ENCODE measurements at places on chromosomes 2 and 18. TPM values are rescaled to one million over a fixed set of nuclear protein-coding genes. Genes with fewer than 3 reads are reported as not detected.

Gene SCYGR4
- total RNA-seq, result not detected

Gene L3MBTL4
- 5.4 TPM for total RNA-seq

GRCh38 chr2:82752396-82752795, 1706.7 kb downstream of the SUCLG1 start:
- H3K27ac ChIP-seq, result no peak overlapping the region
- DNase-seq, result no peak
- no peaks in the 10 kb centered on the region for H3K27me3 ChIP-seq
- H3K4me1 ChIP-seq, result no peaks in the 10 kb centered on the region
- H3K36me3 ChIP-seq, result no peaks in the 10 kb centered on the region
- H3K4me3 ChIP-seq, result no peak overlapping the region

Gene RIT2
- total RNA-seq, result 0.36 TPM

- no peak overlapping the region for H3K27ac ChIP-seq
- H3K27me3 ChIP-seq, result peaks cover 35% of the 10 kb centered on the region
- DNase-seq, result no peak
- no peaks in the 10 kb centered on the region for H3K36me3 ChIP-seq
- no peaks in the 10 kb centered on the region for H3K4me1 ChIP-seq
These were observed 140.4 kb upstream of the ALPP start for GRCh38 chr2:232238108-232238507.
